Mesothelial cell of epicardium (in vitro differentiated cells): ENCODE measurements at places on chromosomes 16 and 17. TPM values are rescaled to one million over a fixed set of nuclear protein-coding genes. Genes with fewer than 3 reads are reported as not detected.
A peak's percentile ranks its signal among the peaks of the same experiment; 100 is the strongest.

KCNH4 gene
- 0.11 to 0.25 TPM (median 0.18 TPM) in 3 replicates for total RNA-seq

GUCY2D gene
- 0.34 to 0.75 TPM (median 0.69 TPM) in 3 replicates for total RNA-seq

CSH2 gene
- 0.43 to 0.66 TPM in 2 of 3 replicates, not detected in the other for total RNA-seq

TXNDC11 gene
- total RNA-seq, result 27.5 to 30.5 TPM (median 27.8 TPM) in 3 replicates

TSC2 gene
- 242 to 250 TPM (median 243 TPM) in 3 replicates for total RNA-seq

EVI2A gene
- total RNA-seq, result not detected in 3 replicates

PLK1 gene
- 22.3 to 24.2 TPM (median 23.8 TPM) in 3 replicates for total RNA-seq

SPATA22 gene
- not detected in 3 replicates for total RNA-seq

FBXW10 gene
- 0.16 to 0.42 TPM (median 0.18 TPM) in 3 replicates for total RNA-seq

TPSD1 gene
- total RNA-seq, result not detected in 3 replicates

GRAP gene
- total RNA-seq, result 1.4 to 1.8 TPM (median 1.6 TPM) in 3 replicates

SCN4A gene
- 0.14 to 0.60 TPM (median 0.51 TPM) in 3 replicates for total RNA-seq

HOXB5 gene
- total RNA-seq, result 28.6 to 32.4 TPM (median 31.1 TPM) in 3 replicates

BOLA2 gene
- 7.0 to 7.8 TPM (median 7.4 TPM) in 3 replicates for total RNA-seq

GRCh38 chr17:49618028-49618611 is 42.4 kb downstream of the NXPH3 start:
- no peak for DNase-seq

GRCh38 chr17:5631958-5632590 is 47.8 kb upstream of the NLRP1 start:
- no peak for DNase-seq

- no peak for DNase-seq
Measured at GRCh38 chr16:56869513-56870275, 4.7 kb downstream of the SLC12A3 start.

- no peak for DNase-seq
Measured at GRCh38 chr17:70691150-70691549, 521.8 kb downstream of the KCNJ2 start.

DNA sequence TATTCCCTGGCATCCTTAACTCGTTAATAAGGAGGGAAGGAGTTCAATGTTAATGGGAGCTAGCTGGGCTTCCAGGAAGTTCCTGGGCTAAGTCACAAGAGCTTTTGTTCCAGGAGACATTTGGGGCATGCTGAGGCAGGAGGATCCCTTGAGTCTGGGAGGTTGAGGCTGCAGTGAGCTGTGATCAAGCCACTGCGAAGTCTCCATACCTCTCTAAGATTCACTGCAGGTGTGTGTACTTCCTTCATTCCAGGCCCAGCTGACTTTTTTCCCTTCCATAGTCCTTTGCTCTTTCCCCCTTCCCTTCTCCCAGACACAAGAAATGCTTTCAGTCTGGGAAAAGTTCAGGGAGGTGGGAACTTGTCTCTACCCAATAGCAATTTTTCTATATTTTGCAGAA is 489.8 kb downstream of the NPIPA7 start:
- no peak for DNase-seq

- peak; percentile 64 for DNase-seq
Measured at GRCh38 chr17:7929158-7930023, at the start of gene KCNAB3. Gene KCNAB3 (minus strand): TSS chr17:7929856. CDS start chr17:7929435, 421 bp downstream.

DNA sequence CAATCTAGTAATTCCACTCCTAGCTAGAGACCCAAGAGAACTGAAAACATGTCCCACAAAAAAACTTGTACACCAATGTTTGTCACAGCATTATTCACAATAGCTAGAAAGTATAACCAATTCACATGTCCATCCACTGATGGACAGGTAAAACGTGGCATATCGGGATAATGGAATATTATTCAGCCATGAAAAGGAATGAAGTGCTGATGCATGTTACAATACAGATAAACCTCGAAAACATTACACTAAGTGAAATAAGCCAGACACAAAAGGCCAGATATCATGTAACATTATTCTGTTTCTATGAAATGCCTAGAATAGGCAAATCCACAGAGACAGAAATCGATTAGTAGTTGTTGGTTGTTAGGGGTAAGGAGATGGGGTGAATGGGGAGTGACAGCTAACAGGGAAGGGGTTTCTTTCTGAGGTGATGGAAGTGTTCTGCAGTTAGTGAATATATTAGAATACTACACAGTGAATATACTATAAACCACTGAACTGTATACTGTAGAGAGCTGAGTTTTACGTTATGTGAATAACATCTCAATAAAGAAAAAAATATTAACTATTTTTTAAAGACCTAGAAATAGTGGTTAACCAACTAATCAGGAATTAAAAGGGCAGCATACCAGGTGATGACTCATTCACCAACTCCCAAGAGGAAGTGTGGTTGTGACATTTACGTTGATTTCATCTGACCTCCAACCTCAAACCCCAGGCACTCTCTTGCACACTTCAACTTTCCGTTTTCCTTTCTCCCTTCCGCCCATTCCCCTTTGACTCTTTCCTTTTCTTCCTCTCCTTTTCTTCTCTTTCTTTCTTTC is 48.6 kb downstream of the GAS7 start:
- no peak for DNase-seq

- DNase-seq, result no peak
Measured at GRCh38 chr16:89101303-89102040, 7.8 kb downstream of the ACSF3 start.

GRCh38 chr17:8904201-8904600 is 36.7 kb upstream of the PIK3R6 start:
- no peak for DNase-seq

DNA sequence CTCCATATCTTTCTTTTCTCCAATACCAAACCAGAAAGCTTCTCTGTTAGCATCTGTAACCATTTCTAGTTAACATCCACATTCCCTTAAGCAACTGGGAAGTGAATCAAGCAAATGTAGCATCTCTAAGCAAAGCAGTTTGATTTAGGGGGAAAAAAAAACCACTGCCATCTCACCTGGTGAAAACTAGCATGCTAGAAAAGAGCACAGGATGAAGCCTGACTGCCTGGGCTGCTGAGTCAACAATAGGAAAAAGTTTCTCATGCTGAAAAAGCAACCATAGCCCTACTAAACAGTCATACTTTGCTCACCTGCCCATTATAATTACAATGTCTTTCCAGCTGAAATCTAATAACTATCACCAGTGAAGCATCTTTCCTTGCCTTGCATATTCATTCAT is 139.3 kb downstream of the ANKFN1 start:
- no peak for DNase-seq

- DNase-seq, result no peak
Measured at GRCh38 chr17:82981141-82981730, 98.2 kb upstream of the METRNL start.

- no peak for DNase-seq
Measured at GRCh38 chr17:56718515-56718914, 115.2 kb downstream of the C17orf67 start.

DNA sequence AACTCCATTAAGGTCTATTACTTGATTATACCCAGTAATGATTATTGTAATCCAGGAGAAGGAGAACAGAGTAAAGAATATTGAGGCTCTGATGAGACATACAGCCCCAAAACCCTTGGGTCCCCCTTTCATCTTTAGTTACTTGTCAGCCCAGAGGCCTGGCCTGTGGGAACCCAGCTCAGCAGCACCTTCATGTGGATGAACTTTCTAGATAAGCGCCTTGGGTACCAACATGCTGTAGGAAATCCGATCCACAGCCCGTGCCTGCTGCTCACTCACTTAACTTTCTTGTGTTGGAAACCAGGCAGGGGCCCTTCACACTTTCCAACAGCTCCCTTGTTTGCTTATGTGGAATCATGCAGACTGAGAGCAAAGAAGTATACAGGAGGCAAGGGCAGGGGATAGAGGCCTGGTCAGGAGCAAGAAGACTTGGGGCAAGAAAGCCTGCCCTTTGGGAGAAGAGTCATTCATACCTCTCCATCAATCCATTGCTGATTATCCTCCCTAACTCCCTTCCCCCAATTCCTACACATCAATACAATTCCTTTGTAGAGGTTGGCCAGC is 64.0 kb upstream of the SOX9 start:
- DNase-seq, result no peak

- no peak for DNase-seq
Measured at GRCh38 chr17:59381716-59382570, 50.5 kb downstream of the YPEL2 start.

- DNase-seq, result no peak
Measured at GRCh38 chr16:52708476-52708875, 161.5 kb upstream of the TOX3 start.

DNA sequence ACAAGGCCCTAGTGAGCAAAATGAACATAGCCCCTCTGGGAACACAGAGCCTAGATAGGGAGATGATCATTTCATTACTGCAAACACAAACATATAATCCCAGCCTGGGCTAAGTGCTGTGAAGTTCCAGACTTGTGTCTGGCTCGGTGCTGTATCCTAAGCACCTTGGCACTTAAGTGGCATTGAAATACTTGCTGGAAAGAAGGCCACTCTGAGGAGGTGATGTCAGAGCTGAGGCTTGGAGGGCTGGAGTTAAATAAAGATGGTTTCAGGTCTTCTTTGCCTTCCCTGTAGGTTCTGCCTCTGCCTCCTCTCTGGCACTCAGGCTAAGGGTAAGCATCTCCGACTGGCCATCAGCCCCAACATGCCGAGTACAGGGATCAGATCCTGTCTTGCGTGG is 2.4 kb upstream of the CACNA1G start:
- no peak for DNase-seq

DNA sequence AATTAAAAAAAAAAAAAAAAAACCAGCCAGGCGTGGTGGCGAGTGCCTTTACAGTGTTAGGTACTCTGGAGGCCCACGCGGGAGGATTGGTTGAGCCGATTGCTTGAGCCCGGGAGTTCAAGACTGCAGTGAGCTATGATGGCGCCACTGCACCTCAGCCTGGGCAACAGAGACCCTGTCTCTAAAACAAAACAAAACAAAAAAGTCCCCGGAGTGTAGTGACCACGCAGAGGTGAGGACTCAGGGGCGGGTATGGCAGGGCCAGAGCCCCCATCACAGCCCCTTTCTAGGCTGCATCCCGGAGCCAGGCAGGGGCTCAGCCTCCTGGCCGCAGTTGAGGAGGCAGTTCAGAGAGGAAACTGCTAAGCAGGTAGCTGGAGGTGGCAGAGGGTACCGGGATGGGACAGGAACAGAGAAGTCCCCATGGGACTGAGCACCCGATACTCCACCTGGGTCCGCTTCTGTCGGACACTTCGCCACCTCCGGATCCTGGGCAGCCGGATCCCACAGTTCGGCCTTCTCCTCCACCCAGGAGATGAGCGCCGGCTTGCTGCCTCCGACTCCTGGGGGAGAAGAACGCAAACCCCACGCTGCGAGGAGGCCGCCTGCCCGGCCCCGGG is 800 bp downstream of the ZNF747 start:
- DNase-seq, result no peak

GRCh38 chr17:57908278-57908677 is 46.9 kb downstream of the CUEDC1 start:
- no peak for DNase-seq

DNA sequence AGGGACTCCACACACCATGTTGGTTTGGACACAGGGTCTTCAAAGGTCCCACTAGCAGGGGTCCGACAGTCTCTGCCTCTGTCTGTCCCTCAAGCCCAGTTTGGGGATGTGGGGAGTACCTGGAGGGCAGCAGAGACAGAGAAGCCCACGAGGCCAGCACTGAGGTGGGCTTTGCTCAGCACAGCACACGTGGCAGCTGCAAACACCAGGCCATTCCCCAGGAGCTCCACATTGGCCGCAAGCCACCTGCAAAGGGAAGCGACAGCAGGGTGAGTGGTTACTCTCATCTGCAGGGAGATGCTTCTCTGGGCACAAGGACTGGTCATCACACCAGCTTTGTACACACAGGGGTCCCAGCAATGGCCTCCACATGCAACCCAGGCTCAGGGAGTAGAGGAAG is 62.0 kb downstream of the ABCC6 start:
- no peak for DNase-seq

GRCh38 chr16:11171757-11172299 is 84.2 kb downstream of the SOCS1 start:
- DNase-seq, result no peak

DNA sequence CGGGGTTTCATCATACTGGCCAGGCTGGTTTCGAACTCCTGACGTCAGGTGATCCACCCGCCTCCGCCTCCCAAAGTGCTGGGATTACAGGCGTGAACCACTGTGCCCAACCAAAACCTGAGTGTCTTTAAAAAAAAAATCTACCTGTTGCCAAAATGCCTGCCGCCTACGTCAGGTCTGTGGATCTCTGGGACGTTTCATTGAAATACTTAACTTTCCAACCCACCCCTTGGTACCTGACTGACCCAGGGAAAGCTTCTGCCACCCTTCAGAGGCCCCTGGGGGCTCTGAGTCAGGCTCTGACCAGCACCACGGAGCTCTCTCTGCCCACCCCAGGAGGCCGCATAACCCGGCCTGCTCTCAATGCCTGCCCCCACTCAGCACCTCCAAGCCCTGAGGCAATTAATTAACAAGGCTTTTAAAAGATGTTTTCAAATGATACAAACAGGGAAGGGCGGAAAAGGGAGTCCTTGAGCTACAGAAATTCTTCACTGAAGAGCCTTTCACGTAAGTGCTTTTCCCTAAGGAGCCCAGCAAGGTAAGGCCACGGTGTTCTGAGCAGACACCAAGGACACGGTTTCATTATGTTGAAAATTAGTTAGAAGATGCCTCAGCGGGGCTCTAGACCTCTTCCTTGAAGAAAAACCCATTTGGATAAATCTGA is 29.3 kb upstream of the GSG1L start:
- DNase-seq, result no peak

- no peak for DNase-seq
Measured at GRCh38 chr16:47395733-47396498, 64.9 kb downstream of the ITFG1 start.

- no peak for DNase-seq
Measured at GRCh38 chr16:31464348-31464769, 5.1 kb downstream of the ARMC5 start.

DNA sequence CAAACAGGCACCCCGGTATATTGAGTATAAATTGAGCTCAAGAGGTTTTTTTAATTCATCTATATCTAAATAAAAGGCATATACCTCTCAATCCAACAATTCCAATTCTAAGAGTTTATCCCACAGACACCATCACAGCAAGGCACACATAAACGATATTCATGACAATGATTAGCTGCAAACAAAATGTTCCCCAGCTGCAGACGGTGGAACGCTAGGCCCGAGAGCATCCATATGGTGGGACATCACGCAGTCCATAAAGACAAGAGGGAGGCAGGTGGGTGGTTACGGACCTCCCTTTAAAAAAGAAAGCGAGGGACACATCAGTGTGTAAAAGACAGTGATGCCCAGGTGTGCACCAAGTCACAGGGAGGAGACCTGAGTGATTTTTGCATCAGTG is 28.1 kb downstream of the MEAK7 start:
- no peak for DNase-seq

DNA sequence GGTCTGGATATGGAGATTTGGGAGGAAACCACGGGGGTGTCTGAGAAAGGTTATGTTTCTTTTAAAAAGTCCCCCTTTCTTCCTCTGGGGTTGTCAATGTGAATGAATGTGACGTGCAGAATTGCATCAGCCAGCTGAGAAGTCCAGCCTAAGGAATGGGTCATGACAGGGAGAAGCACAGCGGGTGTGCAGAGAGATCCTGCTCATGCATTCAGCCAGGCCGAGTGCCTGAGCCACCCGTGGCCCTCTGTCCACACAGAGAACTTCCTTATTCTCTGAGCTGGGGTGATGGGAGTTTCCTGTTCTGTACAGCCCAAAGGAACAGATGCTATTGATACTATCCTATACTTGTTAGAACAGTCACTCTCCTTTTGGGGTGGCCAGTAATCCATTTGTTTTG is 117.9 kb downstream of the CPPED1 start:
- DNase-seq, result no peak

GRCh38 chr17:50620858-50621257 is 13.8 kb upstream of the ABCC3 start:
- DNase-seq, result no peak

GRCh38 chr17:40290629-40291280 is 3.1 kb downstream of the CDC6 start:
- DNase-seq, result no peak

GRCh38 chr17:16199093-16199492 is 16.2 kb downstream of the NCOR1 start:
- DNase-seq, result no peak

- DNase-seq, result peak; percentile 52
Measured at GRCh38 chr16:85395207-85395912, 217.8 kb upstream of the GSE1 start.
